ENCODE measurements at places on chromosomes 2 and 18. TPM values are rescaled to one million over a fixed set of nuclear protein-coding genes. Genes with fewer than 3 reads are reported as not detected.

- H3K27ac ChIP-seq = no peak overlapping the region
- H3K4me3 ChIP-seq = no peak overlapping the region
- no peaks in the 10 kb centered on the region for H3K36me3 ChIP-seq
- DNase-seq = peak; percentile 27
Observed at GRCh38 chr2:12684471-12684936, 32.2 kb upstream of the TRIB2 start.

Gene PLEK
- not detected for total RNA-seq

DNA sequence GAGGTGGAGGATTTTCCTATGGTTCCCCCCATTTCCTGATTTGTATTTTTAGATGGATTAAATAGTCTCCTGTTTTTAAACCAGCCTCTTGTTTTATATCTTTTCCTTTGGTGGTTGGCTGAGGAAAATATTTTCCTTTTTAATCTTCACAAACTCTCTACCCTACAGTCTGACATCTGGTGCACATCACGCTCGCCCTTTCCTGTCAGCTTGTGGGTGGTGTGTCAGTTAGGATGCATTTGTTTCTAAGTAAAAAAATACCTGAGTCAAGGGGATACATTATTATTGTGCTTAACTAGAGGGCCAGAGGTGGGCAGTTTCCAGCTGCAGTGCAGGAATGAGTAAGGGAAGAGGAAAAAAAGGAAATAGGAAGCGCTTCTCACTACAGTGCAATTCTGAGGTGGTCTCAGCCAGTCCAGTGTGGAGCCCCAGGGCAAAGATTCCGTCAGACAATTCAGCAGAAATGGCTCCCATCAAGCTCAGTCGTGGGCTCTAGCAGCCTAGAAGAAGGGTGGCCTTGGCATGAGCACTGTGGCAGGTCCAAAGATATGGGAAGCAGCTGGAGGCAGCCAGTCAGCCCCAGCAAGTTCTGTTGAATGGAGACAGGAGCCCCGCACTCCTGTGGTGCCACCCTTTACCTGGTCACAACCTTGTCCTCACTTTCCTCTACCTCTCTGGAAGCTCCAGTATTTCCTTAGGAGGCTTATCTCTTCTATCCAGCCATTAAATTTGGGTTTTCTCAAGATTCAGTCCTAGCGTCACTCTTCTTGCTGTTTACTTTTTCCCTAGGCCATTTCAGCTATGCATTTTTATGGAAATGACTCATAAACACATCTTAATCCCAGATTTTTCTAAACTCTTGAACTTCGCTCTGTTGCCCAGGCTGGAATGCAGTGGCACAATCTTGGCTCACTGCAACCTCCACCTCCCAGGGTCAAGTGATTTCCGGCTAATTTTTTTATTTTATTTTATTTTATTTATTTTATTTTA, 18.5 kb downstream of the SFTPB start:
- H3K4me3 ChIP-seq = no peak overlapping the region
- no peak for DNase-seq
- no peaks in the 10 kb centered on the region for H3K27me3 ChIP-seq
- peaks cover 62% of the 10 kb centered on the region for H3K36me3 ChIP-seq

Gene IL36G
- total RNA-seq = 0.70 TPM

DNA sequence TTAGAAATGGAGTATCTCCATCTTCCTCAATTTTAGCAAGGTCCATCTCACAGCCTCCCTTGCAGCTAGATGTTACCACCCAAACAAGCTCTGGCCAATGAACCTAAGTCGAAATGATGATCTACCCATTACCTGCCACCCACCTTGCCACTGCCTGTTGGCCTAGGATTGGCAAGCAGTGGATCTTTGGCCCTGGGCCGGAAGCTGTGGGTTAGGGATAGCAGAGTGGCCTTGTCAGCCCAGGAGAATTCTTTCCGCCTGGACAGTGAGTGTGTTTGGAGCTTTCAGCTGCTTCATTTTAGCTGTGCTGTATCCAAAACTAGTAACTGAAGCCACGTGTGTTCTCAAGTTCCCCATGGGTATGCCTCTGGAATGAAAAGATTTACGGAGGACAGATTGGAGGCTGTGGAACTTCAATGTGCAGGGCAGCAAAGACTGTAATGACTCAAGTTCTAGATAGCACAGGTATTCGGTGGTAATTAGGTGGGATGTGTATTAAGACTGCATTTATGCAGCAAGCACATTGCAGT, 7.7 kb upstream of the PARD6G start:
- H3K27ac ChIP-seq = no peak overlapping the region
- no peaks in the 10 kb centered on the region for H3K27me3 ChIP-seq
- DNase-seq = no peak
- no peaks in the 10 kb centered on the region for H3K4me1 ChIP-seq

GRCh38 chr2:6845312-6845711, 20.4 kb downstream of the CMPK2 start:
- peak; percentile 45 for DNase-seq
- H3K27me3 ChIP-seq = no peaks in the 10 kb centered on the region
- peaks cover 2% of the 10 kb centered on the region for H3K36me3 ChIP-seq
- H3K4me3 ChIP-seq = no peak overlapping the region
- no peak overlapping the region for H3K27ac ChIP-seq
- no peaks in the 10 kb centered on the region for H3K4me1 ChIP-seq

GRCh38 chr2:60213865-60214625, 339.4 kb downstream of the BCL11A start:
- no peaks in the 10 kb centered on the region for H3K36me3 ChIP-seq
- H3K27me3 ChIP-seq = no peaks in the 10 kb centered on the region
- H3K27ac ChIP-seq = no peak overlapping the region
- peaks cover 4% of the 10 kb centered on the region for H3K4me1 ChIP-seq
- H3K4me3 ChIP-seq = no peak overlapping the region

GRCh38 chr2:235769046-235769445, 275.2 kb downstream of the AGAP1 start:
- H3K27ac ChIP-seq = no peak overlapping the region
- no peaks in the 10 kb centered on the region for H3K27me3 ChIP-seq
- peaks cover 7% of the 10 kb centered on the region for H3K4me1 ChIP-seq

DNA sequence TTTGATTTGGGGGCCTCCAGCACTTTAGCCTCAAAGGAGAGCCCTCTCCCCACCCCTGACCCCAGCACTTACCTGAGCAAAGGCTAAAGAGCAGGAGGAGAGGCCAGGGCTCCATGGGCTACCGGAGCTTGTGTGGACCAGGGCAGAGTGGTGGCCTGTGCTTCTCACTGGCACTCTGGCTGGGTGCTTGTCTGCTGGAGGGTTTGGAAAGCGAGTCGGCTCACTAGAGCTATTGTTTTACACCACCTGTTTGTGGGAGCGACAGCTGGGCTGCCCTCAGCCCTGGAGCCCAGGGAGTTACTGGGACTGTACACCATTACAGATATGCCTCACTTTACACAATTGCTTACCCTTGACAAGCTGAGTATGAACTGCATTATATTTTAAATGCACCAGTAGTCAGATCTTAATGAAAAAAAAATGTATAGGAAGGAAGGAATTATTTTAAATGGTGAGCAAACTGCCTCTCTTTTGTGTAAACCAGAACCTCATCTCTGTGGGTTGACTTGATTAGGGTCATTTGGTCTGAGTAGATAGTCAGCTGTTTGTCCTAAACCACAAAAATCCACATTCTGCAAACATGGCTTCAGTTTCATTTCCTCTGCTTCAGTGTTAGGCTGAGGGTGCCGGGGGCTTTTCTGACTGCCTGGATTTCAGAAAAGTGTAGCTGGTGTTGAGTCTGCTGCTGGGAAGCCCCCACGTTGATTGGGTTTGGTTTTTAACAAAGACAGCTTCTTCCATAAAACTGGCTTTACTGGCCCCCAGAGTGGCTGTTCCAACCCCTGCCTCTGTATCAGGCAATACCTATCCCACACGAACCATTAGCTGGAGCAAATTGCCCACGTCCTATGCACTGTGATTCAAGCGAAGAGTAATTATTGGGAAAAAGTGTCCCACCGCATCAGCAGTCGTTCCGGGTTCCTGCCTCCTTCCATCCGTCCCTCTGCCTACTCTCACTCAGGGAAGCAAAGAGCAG, at the start of gene CHRNA1:
Gene CHRNA1 (minus strand): TSS at position 193 of the 976 bp plus-strand sequence. CDS start 78 bp downstream, at position 115.
- peaks cover 10% of the 10 kb centered on the region for H3K4me1 ChIP-seq
- no peaks in the 10 kb centered on the region for H3K27me3 ChIP-seq
- H3K36me3 ChIP-seq = no peaks in the 10 kb centered on the region
- DNase-seq = no peak
- H3K27ac ChIP-seq = no peak within 1 kb of the TSS

GRCh38 chr2:231094736-231095346, 30.0 kb downstream of the HTR2B start:
- peaks cover 19% of the 10 kb centered on the region for H3K36me3 ChIP-seq
- H3K27me3 ChIP-seq = no peaks in the 10 kb centered on the region
- H3K4me1 ChIP-seq = peaks cover 5% of the 10 kb centered on the region
- H3K4me3 ChIP-seq = no peak overlapping the region

DNA sequence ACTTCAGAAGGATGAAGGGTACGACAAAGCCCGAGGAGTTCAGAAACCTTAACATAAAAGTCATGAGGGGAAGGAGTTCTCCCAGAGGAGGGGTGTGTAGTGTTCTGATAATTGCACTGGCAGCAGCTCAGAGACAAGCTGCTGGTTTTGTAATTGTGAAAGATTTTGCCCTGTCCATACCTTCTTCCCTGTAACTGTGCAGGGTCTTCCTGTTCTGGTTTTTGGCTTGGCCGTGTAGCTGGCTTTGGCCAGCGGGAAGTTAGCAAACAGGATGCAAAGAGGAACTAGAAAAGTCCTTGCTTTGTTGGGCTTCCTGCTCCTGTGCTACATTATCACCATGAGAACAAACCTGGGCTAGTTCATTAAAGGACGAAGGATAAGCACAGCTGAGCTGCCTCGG, 160.8 kb downstream of the LPIN1 start:
- H3K27ac ChIP-seq = no peak overlapping the region
- H3K4me1 ChIP-seq = no peaks in the 10 kb centered on the region
- H3K4me3 ChIP-seq = no peak overlapping the region
- H3K27me3 ChIP-seq = no peaks in the 10 kb centered on the region
- H3K36me3 ChIP-seq = no peaks in the 10 kb centered on the region
- DNase-seq = no peak

Gene PARD6G
- total RNA-seq = 17.2 TPM

Gene DPP4
- total RNA-seq = 4.1 TPM

DNA sequence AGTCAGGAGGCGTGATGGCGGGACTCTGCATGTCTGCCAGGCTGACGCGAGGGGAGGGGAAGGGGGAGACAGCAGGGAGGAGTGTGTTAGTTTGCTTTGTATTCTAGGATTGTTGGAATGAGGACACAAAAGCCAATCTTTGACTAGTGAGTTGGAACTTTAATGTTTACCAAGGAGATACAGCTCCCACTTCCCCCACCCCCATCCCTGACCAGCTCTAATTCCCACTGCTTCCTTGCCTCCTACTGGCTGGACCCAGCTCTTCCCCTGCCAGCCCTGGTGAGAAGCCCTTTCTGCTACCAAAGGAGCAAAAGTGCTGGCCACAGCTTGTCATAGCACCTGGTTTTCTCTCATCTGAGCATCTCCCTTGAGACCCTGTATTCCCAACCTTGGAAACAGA, 84.5 kb downstream of the CELF4 start:
- H3K36me3 ChIP-seq = no peaks in the 10 kb centered on the region
- H3K27ac ChIP-seq = no peak overlapping the region
- no peak overlapping the region for H3K4me3 ChIP-seq
- peak; percentile 46 for DNase-seq

DNA sequence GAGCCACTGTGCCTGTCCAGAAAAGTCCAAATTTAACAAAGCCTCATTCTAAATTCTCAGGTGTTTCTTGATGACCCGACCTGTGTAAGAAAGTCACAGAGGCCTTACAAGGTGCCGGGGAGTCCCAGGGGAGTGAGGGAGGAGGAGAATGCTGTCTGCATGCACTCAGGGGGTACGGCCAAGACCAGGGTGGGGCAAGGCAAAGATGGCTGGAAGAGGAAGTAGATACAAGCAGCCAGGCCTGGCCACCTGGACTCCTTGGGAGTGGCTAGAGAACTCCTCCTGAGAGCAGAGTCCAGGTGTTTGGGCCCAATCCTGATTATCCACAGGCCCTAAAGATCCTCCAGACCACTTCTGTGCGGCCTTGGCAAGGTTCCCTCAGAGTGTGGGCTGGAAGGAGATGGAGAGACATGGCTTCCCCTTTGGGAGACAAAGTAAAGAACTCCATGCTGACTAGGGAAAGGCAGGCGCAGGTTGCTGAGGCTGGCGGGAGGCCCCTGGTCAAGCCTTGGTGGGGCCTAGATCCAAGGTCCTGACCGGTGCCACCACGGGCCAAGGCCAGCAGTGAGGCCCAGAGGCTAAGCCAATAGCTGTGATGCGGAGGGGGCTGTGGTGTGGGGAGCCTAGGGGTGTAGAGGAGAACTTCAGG, 74.7 kb downstream of the COPS8 start:
- H3K4me3 ChIP-seq = no peak overlapping the region
- H3K36me3 ChIP-seq = no peaks in the 10 kb centered on the region
- no peak for DNase-seq
- H3K4me1 ChIP-seq = no peaks in the 10 kb centered on the region

Gene RAPGEF4
- 4.7 TPM for total RNA-seq

DNA sequence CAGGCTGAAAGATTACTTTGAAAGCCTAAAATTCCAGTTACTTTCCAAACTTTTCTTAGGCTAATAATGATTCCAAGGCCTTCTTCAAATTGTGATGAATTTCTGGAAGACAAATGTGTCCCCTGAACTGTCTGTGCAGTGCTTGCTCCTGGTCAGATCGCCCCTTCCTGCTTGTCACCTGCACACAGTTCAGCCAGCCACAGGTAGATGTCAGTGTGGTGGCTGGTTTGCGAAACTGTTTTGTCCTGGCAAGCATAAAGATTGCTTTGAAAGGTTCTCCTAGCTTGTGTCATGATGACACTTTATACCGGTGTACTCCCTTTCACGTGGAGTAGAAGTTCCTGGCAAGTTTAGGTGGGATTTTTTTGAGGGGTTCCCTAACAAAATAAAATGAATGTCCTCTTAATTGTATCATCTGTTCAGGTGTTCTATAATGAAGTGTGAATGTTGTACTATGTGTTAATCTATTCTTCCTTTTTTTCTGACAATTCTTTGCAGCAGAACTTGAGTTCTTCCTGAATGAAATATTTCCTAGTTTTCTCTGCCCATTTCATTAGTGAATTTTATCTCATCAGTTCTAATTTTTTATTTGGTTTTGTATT, 298.8 kb downstream of the ZNF407 start:
- peak; percentile 76 for DNase-seq
- H3K27ac ChIP-seq = no peak overlapping the region
- no peaks in the 10 kb centered on the region for H3K4me1 ChIP-seq
- no peaks in the 10 kb centered on the region for H3K27me3 ChIP-seq
- H3K36me3 ChIP-seq = no peaks in the 10 kb centered on the region
- no peak overlapping the region for H3K4me3 ChIP-seq

GRCh38 chr2:170815746-170816503, 762 bp upstream of the GAD1 start:
- H3K27ac ChIP-seq = no peak overlapping the region
- no peaks in the 10 kb centered on the region for H3K36me3 ChIP-seq
- DNase-seq = peak; percentile 94
- peaks cover 82% of the 10 kb centered on the region for H3K27me3 ChIP-seq
- peak overlapping the region; percentile 63 for H3K4me3 ChIP-seq

DNA sequence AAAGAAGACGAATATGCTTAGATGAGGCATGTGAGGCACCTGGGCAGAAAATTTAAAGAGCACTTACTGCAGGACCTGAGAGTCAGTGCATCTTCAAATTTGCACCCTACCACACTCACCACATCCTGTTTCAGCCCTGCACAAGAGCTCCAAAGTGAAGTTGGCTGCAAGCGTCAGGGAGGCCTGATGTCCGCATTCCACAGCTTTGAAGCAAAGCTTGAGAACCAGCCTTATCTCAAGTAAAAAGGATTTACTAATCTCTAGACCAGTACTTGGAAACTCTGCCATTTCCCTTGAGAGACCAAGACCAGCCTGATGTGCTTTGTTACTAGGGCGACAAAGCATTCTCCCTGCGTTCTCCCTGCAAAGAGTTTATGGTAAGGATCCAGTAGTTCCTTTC, 3.4 kb upstream of the ASNSD1 start:
- H3K4me1 ChIP-seq = peaks cover 7% of the 10 kb centered on the region
- DNase-seq = no peak
- H3K4me3 ChIP-seq = no peak overlapping the region
- no peaks in the 10 kb centered on the region for H3K27me3 ChIP-seq
